ENCODE measurements at places on chromosomes 5 and 9.

- no peak for DNase-seq
Measured at GRCh38 chr9:21081451-21081850, 3.7 kb upstream of the IFNB1 start.

DNA sequence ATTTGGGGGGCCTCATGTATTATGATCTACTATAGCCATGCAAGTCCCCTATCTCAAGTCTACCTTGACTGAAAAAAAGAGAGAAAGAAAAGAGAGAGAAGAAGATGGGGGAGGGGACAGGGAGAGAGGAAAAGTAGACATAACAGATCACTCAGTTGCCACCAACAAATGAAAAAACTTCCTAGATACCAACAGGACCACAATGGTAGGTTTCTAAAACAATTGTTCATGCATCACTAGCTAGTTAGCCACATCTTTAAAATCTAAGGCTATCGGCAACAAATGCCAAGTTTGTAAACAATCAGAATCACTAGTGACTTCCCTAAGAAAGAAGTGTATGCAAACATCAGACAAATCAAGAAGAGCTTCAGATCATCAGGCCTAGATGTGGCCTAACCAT is 328.2 kb downstream of the BNC2 start:
- DNase-seq: no peak

GRCh38 chr5:23820765-23821471 is 313.5 kb downstream of the PRDM9 start:
- DNase-seq: no peak

GRCh38 chr5:151215546-151215880 is 8.4 kb downstream of the CCDC69 start:
- DNase-seq: no peak

DNA sequence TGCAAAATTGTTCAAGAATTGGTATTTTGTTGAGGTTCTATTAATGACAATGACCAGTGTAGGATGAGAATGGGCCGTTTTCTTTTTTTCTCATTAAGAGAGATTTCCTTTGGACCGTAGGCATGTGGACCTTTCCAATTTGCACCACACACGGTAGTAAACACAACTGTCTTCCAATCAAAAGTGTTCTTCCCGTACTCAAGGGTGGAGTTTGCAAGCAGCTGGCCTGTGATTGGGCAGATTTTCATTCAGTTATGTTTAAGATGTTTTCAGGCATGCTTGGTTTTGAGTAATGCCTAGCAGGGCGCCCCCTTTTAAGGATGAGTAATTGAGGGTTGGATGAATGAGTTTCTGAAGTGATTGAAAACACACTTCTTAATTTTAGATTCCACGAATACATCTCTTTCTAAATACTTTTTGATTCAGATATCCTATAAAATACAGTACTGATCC is 2.5 kb downstream of the KDM3B start:
- peak; percentile 39 for DNase-seq

DNA sequence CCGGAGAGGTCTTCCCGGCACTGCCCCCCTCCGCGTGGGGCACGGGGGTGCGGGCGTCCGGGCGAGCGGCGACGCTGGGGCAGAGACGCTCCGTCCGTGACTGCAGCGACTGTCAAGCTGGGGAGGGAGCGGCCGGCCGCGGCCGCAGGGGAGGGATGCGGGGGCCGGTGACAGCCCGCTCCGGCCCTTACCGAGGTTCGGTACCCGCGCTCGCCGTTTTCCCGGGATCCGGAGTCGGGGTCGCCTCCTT is 400 bp downstream of the KDM4C start:
- no peak for DNase-seq

DNA sequence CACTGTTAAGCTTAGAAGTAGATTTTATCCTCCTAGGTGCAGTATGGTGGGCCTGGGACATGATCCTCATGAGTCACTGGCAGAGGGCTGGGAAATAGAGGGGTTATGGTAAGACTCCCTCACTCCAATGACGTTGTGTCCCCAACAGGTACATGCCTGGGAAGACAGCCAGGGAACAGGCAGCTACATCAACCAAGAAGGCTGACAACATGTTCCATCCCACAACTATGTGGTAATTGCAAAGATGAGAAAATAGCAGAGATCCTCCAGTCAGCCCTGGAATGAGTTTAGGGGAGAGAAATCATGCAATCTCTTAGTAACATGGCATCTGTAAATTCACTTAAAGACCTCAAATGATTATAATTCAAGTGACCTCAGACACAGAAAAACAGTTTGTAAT is 114.4 kb upstream of the LIFR start:
- no peak for DNase-seq

- no peak for DNase-seq
Measured at GRCh38 chr9:137971477-137972138, 94.0 kb downstream of the CACNA1B start.

- DNase-seq: no peak
Measured at GRCh38 chr5:168328814-168329213, 37.4 kb downstream of the WWC1 start.

GRCh38 chr9:91813176-91813795 is 136.7 kb downstream of the ROR2 start:
- no peak for DNase-seq

DNA sequence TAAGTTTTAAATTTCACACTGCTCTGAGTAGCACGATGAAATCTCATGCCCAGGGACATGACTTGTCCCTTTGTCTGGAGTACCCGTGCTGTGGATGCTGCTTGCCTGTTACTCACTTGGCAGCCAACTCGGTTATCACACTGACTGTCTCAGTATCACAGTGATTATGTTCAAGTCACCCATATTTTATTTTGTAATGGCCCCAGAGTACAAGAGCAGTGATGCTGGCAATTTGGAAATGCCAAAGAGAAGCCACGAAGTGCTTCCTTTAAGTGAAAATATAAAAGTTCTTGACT is 22.8 kb upstream of the SCGB3A2 start:
- DNase-seq: no peak

DNA sequence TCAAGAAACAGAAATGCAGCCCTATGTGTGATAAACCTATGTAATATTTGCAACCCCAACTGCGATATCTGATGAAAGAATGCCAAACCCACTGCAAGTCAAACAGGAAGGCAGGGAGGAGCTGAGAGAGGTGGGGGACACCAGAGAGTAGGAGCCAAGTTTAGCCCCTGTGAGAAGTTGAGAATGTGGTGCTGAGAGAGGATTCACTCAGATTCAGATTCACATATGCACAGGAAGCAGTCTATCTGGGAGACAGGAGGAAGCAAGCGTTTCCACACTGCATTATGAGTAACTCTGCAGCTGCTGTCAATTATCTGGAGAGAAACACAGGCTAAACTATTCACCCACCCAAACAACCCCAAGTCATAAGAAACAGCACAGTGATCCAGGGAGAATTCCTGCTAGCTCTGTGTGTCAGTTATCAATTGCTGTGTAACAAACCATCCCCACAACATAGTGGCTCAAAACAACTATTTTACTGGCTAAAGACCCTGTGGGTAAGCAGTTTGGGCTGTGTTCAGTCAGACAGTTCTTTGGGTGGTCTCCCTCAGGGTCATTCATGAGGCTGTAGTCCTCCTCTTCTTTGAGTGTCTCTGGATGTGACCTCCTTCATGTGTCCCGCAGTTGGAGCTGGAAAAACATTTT is 161.9 kb upstream of the RAI14 start:
- DNase-seq: no peak

GRCh38 chr5:134001938-134002731 is 2.6 kb downstream of the VDAC1 start:
- no peak for DNase-seq

DNA sequence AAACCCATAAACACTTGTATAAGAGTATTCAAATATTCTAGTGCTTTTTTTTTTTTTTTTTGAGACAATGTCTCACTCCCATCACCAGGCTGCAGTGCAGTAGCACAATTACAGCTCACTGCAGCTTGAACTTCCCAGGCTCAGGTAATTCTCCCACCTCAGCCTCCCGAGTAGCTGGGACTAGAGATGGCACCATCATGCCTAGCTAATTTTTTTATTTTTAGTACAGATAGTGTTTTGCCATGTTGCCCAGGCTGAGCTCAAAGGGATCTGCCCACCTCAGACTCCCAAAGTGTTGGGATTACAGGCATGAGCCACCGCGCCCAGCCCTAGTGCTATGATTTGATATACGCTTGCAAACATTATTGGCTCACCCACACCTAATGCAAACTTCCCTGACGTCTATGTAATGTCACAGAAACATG is 11.8 kb downstream of the IL6ST start:
- DNase-seq: no peak

DNA sequence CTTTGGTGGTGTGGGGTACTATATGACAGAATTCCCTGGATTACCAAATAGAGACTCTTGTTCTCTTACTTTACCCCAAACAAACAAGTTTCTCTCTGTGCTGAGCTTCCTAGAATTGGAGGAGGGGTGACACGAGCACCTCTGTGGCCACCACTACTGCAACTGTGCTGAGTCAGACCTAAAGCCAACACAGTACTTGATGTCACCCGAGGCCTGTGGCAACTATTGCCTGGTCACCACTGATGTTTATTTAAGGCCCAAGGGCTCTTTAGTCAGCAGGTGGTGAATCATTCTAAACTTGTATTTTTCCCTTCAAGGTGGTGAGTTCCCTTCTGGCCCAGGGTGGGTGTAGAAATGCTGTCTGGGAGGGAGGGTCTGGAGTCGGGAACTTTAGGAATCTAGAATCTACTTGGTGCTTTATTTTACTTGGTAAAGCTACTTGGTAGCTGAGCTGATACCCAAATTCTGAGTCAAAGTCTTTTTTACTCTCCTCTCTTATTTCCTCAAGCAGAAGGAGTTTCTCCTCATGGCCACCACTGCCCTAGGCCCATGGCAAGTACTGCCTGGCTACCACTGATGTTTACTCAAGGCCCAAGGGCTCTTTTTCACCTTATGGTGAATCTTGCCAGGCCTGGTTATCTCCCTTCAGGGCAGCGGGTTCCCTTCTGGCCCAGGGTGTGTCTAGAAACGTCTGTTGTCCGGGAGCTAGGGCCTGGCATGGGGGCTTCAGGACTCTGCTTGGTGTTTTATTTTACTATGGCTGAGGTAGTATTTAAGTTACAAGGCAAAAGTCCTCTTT is 9.8 kb downstream of the LURAP1L start:
- no peak for DNase-seq

All from effector CD4-positive, alpha-beta T cell (primary cell).